Calu3 (cell line): ENCODE measurements at places on chromosomes 5 and 9.

DNA sequence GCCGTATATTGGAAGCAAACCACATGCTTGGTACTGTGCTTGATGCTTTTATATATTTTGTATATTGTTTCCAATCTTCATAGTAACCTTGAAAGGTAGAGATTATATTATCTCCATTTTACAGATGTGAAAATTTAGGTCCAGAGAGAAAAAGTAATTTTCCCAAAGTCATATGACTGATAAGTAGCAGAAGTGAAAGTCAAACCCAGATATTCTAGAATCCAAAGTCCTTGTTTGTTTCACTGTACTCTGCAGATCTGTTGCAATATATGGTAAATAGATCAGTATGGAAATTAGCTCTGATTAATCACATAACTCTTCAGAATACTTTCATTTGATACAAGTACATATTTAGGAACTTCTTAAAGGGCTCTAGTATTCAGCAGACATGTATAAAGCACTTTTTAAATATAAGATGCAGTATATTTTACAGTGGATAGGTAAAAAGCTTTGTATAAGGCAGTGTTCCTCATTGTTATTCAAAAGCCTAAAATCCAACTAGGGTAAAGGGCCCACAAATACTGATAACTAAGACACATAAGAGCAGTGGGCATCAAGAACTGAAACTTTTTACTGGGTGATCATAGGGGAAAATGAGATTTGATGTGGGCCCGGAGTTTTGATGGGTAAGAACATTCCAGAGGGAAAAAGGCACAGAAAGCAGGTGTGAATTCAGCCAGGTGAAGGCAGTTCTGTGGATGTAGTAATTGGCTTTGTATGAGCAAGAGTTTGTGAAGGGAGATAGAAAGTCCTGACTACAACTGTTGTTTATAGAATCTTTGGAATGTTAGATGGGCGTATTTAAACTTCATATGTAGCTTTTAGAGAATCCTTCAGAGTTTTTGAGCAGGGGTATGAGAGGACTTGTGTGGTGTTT, 25.0 kb downstream of the NDFIP1 start:
- no peak for DNase-seq

- DNase-seq = no peak
Measured at GRCh38 chr5:140287801-140288521, 14.9 kb downstream of the PFDN1 start.

- no peak for DNase-seq
Measured at GRCh38 chr9:35563791-35564197, 41.3 kb upstream of the TESK1 start.

DNA sequence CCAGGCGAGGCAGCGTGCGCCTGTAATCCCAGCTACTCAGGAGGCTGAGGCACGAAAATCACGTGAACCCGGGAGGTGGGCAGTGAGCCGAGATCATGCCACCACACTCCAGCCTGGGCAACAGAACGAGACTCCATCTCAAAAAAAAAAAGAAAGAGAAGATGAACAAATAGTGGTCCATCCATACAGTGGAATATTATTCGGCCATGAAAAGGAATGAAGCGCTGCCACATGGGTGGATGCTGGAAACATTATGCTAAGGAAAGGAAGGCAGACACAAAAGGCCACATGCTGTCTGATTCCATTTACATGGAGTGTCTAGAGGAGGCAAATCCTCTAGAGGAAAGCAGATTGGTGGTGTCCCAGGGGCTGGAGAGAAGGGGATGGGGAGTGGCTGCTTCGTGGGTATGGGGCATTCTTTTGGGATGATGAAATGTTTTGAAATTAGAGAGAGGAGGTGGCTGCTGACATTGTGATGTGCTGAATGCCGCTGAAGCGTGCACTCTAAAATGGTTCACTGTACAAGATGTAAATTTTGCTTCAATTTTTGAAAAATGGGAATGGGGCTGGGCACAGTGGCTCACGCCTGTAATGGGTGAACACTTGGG, 17.0 kb downstream of the PLPP7 start:
- no peak for DNase-seq

DNA sequence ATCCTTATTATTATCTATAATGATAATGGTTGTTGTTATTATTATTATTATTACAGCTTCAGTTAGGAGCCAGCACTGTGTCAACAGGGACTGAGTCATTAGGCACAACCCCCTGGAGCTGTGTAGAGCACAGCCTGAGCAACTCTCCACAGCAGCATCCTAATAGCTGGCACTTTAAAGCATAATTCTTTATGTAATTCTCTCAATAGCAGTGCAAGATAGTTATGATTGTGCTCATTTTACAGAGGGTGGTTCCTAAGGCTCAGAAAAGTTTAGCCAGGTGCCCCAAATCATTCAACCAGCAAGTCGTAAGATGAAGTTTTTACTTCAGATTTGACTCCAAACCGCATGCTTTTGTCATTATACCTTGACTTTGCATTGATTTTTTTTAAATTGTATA, 390.3 kb downstream of the ANXA1 start:
- DNase-seq = no peak

DNA sequence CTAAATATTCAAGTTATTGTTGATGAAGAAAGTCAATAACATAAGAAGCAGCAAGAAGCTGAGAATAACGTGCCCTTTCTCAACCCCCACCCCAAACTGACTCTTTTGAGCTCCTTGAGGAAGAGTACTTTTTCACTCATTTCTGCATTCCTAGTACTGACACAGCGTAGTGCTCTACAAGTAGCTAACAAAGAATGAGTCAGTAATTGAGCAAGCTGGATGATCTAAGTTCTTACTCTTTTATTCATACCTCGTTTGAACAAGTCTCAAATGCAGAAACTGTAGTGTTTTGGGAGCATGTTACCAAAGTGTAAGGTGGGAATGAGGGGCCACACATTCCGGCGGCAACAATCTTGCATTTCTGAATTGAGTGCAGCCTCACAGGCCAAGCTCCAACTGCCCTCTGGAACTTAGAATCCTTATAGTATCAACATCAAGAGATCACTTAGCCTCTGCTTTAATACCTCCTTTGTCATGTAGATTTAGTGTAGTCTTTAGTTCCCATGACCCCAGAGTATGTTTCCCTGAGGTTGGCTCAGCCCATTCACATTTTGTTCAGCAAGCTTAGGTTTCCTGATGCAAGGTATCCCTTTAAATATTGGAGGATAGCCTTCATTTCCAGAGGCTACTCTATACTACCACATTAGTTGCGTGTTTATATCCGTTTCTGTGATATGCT, 152.0 kb downstream of the PRR16 start:
- no peak for DNase-seq
